ENCODE measurements at places on chromosomes 2 and 18.

DNA sequence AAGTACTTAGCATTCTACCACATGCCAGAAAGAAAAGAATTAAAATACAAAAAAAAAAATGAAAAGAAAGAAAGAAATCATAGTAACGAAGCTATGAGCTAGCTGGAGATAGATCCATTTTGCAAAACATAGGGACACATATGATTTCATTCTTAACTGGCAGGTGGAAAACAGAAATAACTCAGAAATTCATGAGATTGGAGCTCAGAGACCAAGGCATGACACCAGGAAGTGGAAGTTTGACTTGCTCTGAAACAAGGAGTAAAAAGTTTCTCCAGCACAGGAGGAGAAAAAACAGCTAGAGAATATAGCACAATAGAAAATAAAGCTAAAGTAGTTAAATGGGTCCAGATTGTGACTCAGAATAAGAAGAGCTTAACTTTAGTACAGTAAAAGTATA lies 278.1 kb downstream of the ZEB2 start:
- no peak for DNase-seq

DNA sequence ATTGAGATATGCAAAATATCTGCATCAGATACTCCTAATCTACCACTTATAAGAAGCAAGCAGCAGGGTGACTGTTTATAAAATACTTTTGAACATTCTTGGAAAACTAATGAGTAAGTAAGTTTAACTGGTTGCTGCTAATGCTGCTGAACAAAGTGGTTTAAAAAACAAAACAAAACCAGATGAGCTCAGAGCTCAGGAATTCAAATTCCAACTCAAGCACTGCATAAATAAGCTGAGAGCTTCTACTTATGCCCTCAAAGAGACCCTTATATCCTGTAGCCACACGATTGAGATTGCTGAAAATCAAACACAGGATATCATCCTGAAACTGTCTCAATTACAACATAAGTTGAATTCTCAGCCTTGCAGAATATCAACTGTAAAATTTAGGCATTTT lies 62.3 kb upstream of the NYAP2 start:
- DNase-seq = peak; percentile 10

GRCh38 chr18:22168360-22168921 lies 948 bp upstream of the GATA6 start:
- DNase-seq = no peak

DNA sequence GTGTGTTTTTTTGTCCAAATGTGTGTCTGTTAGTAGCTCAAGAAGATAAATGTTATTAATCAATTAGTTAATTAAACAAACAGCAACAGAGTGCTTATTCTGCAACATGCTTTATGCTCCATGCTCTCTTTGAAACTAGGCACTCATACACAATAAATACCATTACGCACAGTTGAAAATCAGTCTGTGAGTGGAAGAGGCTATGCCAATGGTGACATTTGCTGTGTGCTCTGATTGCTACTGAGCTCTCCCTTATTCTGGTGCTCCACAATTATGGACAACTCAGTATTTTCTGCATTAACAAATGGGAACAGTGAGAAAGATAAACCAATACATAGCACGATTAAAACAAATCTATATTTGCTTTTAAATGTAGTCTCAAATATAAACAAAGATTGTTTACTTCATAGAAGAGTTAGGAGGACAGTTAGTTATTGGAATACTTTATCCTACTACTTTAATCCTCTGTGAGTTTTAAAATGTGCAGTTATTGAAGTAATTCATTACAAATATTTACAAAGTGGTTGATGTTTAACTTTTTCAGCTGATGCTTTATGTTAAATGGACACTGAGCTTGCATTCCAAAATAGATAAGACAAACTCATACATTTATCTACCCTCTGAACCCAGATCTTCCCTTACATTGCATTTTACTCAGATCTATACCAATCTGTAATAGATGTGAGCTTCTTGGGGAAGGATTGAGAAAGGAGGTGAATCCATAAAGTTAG lies 55.3 kb downstream of the NXPH2 start:
- DNase-seq = no peak

- DNase-seq = no peak
Observed at GRCh38 chr2:70715071-70715985, 52.7 kb downstream of the ADD2 start.

DNA sequence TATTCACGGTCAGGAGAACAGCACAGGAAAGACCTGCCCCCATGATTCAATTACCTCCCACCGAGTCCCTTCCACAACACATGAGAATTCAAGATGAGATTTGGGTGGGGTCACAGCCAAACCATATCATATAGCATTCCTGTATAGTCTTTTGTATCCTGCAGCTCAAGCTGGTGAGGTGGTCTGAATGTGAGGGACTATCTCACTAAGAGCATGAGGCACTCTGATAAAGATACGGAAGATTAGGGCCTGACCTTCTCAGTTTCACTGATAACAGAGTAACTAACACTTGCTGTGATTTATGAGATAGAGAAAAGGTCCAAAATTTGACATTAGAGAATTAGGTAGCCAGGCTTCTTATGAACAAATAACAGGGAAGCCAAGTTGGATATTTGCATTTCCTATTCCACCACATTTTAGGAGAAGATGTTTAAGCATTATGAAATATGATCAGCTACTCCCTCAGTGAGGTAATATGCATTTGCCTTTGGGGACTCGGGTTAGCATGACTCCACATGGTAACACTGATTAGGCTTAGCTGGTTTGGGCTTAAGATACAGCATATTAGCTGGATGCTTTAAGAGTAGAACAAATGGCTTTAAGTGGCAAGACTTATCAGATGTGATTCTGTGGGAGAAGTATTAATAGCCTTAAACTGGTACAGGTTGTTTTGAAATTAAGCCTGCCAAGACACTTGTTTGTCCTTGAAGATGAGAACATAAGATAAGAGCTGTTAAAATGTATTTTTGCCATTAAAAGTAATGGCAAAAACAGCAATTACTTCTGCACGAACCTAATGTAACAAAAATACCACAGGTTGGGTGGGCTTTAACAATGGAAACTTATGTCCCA lies 106.9 kb upstream of the MSTN start:
- no peak for DNase-seq

GRCh38 chr2:32246911-32247310 lies 17.8 kb downstream of the NLRC4 start:
- peak; percentile 74 for DNase-seq

GRCh38 chr2:2664989-2665833 lies 334.1 kb upstream of the MYT1L start:
- no peak for DNase-seq

DNA sequence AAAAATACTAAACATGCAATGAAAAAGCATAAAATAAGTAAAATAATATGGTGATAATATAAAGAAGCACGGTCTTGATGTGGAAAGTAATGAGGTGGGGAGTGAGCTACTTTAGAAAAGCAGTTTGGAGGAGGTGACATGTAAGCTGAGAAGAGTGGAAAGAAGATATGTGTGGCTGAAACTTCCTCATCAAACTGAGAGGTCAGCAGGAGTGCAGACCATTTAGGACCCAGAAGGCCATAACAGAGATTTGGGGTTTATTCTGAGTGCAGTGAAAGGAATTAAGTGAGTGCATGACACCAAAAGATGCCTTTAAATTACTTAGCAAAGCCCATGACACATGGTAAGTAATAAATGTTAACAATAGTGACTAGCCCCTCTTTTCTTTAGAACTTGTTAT lies 24.4 kb upstream of the TMEM182 start:
- no peak for DNase-seq

GRCh38 chr2:190763901-190764514 lies 115.1 kb downstream of the NAB1 start:
- no peak for DNase-seq

DNA sequence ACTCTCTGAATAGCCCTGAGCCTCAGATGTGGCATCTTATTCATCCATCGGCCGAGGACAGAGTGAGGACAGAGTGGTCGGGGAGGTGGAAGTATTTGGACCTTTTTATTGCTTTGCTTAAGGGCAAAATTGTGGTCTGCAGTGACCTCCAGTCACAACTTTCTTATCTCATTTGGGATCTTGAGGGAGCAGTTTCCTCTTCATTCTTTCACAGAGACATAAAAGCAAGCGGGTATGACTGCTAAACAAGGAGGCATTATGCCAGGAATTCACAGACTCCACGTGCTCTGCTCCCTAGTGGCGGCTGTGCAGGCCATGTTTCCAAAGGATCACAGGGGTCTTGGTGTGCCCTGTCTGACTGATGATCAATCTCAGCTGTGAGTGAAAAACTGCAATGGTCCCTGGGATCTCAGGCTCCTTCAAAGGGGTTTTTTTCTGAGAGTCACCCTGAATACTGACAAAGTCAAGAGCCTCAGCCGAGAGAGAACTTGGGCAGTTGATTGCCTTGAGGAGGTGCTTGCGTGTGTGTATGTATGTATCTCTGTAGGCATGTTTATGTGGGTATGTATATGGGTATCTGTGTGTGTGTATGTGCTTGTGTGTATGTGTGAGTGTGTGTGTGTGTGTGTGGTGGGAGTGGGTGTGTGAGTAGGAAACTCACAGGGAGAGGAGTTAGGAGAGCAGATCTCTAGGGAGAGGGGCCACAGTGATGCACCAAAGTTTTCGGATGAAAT lies 47.7 kb downstream of the RAPGEF4 start:
- no peak for DNase-seq

- no peak for DNase-seq
Observed at GRCh38 chr2:46144133-46144800, 152.9 kb upstream of the EPAS1 start.
